ENCODE measurements at places on chromosomes 1 and 21.

DNA sequence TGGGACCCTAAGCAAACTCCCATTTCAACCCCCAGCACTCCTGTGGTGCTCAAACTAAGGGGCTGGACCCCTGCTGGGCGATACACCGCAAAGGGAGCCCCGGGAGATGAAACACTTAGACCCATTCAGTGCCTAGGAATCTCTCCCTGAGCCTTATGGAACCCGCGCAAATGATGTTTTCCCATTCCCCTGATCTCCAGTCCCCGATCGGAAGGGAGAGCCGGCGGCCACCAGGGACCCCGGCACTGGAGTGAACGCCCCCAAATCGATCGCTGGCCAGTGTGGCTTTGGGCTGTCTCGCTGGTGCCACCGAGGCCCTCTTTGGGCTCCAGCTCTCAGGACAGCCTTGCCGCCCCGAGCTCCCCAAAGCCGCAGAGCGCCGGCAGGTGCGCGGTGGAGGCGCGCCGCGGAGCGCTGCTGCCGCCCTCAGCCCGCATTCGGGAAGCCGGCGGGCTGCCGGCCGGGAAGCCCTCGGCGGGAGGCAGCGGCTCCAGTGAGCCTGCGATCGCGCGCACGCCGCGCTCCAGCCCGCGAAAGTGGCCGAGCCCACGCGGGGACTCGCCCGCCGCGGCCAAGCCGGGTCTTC is 1.1 kb downstream of the PLXNA2 start:
- DNase-seq, result no peak

DNA sequence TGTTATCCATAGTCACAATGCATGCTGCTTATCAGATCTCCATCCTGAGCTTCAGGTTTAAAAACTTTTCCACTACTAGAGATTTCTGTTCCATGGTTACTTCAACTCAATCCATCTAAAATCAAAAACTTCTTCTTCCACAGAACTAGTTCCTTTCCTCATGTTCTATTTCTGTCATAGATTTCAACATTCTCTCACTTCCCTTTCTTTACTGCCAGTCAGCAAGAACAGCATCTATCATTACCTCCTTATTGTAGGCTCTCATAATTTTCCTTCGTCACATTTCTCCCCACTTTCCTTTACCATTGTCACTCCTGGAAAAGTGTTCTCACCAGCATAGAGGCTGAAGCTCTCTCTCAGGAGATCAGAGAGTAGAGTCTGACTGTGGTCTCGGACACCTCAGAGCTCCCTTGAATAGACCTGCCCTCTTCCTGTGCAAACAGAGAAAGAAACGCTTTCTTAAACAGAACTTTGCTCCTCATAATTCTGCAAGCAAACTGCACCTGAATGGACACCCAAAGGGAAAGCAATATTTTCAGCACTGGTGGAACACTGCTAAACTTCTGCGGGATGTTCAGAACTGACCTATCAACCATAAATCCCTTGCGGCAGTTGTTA is 48.7 kb upstream of the KIRREL1 start:
- no peak for DNase-seq

DNA sequence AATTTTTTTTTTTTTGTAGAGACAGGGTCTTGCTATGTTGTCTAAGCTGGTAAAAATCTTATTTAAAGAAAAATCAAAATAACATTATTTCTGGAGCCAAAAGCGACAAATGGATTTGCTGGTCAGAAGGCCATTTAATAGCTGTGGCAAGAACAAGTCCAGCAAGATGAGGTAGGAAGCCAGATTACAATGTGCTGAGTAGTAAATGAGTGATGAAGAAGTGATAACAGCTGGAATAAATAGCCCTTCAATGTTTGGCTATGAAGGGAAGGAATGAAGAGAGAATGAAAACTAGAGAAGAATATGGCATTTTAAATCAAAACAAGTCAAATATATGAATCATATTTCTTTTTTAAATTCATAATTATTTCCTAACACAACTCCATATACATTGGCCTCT is 34.5 kb downstream of the SYDE2 start:
- DNase-seq, result no peak

GRCh38 chr1:61300899-61301298 is 218.5 kb downstream of the NFIA start:
- DNase-seq, result no peak

GRCh38 chr1:36284517-36284916 is 21.7 kb upstream of the SH3D21 start:
- no peak for DNase-seq

- no peak for DNase-seq
Observed at GRCh38 chr1:32991386-32991785, 26.8 kb upstream of the RNF19B start.
